CD4-positive, alpha-beta T cell treated with Interleukin-1 beta for 1 hour (primary cell): ENCODE measurements at places on chromosomes 6 and 20.

DNA sequence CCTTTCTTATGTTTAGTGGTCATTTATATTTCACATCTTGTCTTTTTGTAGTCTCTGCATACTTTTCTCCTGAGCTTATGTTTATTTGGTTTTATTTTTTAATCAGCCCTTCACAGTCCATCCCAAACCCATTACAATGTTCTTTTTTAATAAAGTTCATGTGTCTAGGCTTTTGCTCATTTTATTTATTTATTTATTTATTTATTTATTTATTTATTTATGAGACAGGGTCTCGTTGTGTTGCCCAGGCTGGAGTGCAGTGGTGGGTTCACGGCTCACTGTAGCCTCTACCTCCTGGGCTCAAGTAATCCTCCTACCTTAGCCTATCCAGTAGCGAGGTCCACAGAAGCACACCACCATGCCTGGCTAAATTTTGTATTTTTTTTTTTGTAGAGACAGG lies 3.1 kb downstream of the COQ3 start:
- no peak for DNase-seq

DNA sequence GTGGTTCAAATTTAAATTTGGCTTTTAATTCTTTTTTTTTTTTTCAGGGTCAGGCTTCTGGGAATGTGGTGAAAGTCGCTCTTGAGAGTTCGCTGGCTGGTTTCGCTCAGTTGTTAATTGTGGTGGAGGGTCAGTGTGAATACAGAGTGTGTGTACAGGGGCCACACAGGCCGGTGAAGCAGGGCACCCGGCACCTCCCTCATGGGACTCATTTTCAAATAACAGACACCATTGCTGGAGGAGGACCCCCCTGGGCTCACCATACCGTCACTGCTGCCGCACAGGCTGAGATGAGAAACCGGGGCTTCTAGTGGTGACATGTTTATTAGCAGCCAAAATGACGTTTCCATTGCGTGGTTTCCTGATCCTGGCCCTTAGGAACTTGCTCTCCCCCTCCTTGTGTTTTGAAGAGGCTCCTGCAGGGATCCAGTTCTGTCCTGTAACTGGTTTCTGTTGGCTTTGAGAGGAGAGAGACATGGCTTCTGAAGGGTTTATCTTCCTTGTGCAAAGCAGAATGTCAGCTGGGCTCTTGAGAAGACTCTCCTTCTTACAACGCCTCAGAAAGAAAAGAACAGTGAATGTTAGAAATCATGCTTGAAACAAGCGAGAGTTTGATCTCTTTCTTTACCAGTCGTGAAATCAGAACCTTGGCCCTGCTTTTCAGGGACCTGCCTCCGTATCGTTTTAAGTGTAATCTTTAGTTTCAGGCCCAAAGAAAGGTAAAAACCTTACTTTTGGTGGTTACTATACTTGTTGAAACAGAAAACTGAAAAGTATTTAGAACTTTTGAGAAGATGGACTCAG lies 37.8 kb downstream of the DUSP22 start:
- no peak for DNase-seq

DNA sequence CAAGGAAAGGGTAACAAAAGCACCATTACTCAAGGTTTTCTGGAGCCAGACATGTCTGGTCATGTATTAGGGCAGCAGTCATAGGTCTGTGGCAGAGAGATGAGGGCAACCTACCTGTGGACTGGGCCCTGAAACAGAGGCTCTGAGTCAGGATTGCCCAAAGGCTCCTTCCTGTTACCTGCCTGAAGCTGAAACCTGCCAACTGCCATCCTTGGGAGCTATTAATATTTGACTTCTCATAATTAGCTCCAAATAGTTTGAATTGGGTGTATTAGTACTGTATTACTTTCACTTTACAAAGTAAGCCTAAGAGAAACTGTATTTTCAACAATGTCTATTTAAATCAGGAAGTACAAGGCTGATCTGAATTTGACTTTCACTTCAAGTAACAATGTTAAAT lies 72.0 kb upstream of the TBX18 start:
- no peak for DNase-seq

- peak; percentile 28 for DNase-seq
Measured at GRCh38 chr6:37696841-37697662, 631 bp downstream of the MDGA1 start.

GRCh38 chr6:154824076-154824475 lies 90.9 kb downstream of the SCAF8 start:
- DNase-seq, result no peak

DNA sequence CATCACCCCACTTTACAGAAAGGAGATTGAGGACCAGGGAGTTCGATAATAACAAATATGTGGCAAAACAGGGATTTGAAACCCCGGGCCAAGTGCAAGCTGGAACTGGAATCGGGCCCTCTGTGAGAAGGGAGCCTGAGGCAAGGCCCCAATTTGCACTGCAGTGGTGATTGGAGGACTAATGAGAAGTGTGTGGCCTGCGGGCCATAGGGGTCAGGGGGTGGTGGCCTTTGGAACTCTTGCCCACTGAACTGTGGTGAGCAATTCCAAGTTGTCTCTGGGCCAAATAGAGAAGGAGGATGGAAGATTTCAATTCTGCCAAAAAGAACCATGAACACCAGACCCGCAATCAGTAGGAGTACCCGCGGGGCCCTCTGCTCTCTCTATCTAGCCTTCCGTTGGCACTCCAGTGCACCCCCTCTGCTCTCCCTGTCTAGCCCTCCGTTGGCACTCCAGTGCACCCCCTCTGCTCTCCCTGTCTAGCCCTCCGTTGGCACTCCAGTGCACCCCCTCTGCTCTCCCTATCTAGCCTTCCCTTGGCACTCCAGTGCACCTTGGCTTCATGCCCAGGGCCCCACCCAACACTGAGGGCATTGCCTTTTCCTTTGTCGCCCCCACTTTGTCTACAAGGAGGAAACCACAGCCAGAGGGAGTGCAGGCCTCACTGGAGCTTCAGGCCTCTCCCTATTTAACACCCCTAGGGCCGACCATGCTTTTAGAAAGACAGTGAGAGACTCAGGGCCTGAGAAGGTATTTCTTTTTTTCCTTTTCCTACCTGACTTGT lies 6.0 kb upstream of the PTPRA start:
- no peak for DNase-seq

DNA sequence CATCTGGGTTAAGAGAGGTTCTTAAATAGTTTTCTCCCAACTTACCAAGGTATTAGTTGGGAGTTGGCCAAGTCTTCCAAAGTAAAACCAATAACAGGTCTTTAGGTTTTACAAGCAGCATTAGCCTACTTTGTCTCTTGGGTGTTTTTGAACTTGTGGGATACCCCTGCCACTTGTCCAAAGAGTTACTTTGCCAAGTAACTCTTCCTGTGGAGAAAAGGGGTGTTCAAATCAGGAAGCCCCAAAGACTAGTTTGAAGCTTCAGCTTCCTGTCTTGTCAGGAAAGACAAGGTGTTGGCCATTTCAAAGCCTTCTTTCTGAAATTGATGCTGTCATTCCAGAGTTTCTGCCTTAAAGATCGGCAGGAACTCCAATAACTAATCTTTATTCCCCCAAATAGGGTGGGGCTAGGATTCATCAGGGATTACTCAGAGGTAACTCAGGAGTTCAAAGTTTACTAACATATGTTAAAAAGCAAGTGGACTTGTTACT lies 822 bp downstream of the RAB22A start:
- DNase-seq, result no peak

- no peak for DNase-seq
Measured at GRCh38 chr20:61170496-61171320, 81.4 kb upstream of the CDH4 start.

DNA sequence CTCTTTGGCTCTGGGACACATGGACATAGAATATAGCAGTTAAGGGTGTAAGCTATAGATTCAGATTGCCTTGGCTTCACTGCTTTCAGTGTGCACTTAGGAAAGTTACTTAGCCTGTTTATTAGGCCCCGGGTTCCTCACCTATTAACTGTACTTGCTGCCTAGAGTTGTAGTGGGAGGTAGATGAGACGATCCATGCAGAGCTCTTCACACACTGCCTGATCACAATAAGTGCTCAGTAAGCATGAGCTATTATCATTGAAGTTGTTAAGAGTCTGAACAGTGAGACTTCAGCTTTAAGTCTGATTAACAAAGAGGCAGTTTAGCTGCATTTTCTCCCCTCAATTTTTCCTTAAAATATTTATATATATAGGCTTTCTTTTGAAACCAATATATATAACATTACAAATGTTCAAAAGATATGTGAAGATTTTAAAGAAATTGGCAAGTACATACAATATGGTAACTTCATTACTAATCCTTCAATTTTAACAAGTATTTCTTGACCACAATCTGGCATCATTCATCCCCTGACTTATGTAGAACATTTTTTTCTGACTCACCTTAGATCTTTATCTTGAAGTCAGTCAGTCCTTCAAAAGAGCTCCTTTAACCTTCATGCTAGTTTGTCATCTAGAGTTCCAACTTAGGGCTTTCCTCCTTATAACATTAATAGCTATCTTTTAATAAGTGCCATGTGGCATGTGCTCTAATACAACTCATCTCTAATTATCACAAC lies 20.5 kb upstream of the SUPT3H start:
- no peak for DNase-seq

- DNase-seq, result no peak
Measured at GRCh38 chr20:52754366-52754765, 217.8 kb upstream of the TSHZ2 start.

DNA sequence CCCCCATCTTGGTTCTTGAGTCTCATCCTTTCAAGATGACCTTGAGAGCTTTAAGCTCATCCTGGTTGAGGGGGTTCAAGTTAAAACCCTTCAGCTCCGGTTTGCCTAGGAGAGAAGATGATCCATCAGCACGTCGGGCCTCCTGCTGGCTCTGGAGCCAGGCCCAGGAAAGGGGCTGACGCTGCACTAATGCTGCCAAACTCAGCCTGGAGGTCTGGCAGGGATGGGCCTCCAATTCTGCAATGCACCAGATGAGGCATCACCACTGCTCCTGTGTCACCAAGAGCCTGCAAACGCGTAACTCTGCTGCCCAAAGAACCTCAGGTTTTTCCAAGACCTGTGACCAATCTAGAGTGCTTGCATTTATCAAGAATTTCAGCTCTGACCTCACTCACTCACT lies 6.1 kb downstream of the PDRG1 start:
- no peak for DNase-seq

- DNase-seq, result no peak
Measured at GRCh38 chr20:21397341-21398108, at the start of gene NKX2-4. Gene NKX2-4, minus strand, starts transcription at chr20:21397526. Its CDS starts 127 bp downstream, at chr20:21397399.

DNA sequence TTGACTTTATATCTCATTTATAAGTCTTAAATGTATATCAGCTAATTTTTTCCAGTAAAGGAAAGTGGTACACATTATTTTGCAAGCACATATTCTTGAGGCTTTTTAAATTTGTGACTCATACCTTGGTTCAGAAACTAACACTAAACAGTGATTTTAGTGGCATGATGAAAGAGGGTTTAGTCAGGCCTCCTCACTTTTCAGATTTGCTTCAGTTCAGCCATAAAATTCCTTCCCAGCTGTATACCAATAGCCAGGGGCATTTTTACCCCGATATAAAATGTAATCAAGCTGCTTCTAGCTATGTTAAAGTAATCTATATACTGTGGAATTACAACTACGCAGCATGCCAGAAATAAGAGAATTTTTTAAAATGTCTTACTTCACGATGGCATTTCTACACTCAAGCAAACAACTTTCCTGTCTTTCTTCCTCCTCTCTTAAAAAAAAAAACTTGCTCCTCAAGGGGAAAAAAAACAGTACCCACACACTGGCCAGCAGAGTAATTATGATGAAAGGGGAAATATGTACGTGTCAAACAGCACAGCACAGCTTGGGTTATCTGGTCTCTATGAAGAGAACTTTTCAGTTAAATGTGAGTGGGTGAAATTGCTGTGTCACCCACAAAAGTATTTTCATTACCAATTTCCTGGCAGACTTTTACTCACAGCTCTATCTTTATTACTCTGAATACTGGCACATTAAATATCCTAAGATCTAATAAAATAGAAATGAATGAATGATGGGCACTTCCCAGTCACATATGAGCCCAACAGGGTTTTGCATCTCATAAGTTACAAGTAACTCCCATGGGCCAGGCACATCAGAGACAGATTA lies 244.8 kb upstream of the TENT5A start:
- no peak for DNase-seq

- no peak for DNase-seq
Measured at GRCh38 chr6:93079061-93079460, 340.3 kb downstream of the EPHA7 start.

- no peak for DNase-seq
Measured at GRCh38 chr6:36038120-36038876, 10.7 kb downstream of the MAPK14 start.

DNA sequence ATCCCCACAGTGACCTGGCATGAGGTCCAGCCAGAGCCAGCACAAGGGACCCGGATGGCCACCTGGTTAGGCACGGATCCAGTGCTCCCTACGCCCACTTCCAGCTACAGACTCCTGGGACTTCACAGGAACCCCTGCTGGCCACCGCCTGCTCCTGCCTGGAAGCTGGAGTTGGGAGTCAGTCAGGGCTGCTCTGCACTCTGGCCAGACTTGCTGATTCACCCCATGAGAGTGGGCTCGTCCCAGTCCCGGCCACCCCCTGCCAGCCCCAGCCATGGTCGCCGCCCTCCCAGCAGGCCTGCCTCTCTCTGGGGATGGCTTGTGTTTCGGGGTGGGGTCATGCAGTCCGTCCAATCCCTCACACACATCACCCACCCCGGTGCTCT lies 125.8 kb downstream of the DLL1 start:
- no peak for DNase-seq

DNA sequence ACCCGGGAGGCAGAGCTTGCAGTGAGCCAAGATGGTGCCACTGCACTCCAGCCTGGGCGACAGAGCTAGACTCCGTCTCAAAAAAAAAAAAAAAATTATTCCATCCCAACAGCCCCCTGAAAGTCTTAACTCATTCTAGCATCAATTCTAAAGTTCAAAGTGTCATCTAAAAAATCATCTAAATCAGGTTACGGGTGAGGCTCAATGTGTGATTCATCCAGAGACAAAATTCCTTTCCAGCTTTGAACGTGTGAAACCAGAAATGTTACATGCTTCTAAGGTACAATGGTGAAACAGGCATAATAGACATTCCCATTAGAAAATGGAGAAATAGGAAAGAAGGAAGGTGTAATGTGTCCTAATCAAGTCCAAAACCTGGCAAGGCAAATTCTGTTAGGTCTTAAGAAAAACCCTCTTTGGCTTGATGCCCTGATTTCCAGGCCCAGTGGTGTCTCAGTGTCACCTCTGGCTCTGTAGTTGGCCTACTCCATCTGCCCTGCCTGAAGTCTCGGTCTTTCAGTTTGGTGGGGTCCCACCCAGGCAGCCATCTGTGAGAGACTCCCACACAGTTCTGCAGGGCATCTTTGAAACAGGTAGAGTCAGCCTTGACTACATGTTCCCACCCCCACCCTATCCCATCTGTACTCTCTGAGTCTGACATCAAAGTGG lies 43.5 kb downstream of the HFE start:
- DNase-seq, result no peak

GRCh38 chr6:3383525-3383924 lies 73.3 kb downstream of the SLC22A23 start:
- DNase-seq, result no peak

- DNase-seq, result no peak
Measured at GRCh38 chr20:316316-317068, 8.9 kb upstream of the SOX12 start.

DNA sequence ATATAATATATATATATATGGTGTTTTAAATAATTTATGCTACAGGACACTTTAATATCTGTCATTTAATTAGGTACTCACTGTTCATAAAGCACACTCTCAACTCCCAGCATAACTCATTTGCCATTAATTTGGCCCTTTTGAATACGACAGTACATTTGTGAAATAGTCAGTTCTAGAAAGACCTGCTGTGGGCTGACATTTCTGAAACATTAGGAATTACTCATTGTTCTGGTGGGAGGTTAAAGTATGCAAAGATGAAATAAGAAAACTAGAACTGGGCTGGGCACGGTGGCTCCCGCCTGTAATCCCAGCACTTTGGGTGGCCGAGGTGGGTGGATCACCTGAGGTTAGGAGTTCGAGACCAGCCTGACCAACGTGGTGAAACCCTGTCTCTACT lies 497.5 kb downstream of the UTRN start:
- DNase-seq, result no peak
